GM23338 (cell line): ENCODE measurements at places on chromosomes 16 and 17.
A peak's percentile ranks its signal among the peaks of the same experiment; 100 is the strongest.

- peak; percentile 79 for DNase-seq
These were observed 34.8 kb downstream of the TIMM22 start for GRCh38 chr17:1031711-1032110.

GRCh38 chr16:56608876-56609462 is 585 bp downstream of the MT2A start:
- DNase-seq, result no peak

GRCh38 chr17:36598951-36599401 is 2.4 kb upstream of the MRM1 start:
- no peak for DNase-seq

GRCh38 chr17:5019475-5019956 is 15.7 kb downstream of the SLC52A1 start:
- peak; percentile 42 for DNase-seq

DNA sequence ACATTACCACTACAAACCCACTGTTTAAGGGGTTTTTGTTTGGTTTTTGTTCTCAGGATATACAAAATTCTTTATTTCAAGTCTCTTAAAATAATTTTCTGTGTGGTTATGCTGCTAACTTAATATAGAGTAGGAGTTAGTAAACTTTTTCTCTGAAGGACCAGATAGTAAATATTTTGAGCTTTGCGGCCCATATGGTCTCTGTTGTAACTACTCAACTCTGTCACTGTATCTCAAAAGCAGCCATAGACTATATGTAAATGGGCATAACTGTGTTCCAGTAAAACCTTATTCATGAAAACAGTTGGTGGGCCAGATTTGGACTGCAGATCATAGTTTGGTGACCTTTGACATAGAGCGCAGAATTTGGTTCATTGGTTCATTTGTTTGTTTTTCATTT is 7.2 kb downstream of the TANGO6 start:
- DNase-seq, result no peak

DNA sequence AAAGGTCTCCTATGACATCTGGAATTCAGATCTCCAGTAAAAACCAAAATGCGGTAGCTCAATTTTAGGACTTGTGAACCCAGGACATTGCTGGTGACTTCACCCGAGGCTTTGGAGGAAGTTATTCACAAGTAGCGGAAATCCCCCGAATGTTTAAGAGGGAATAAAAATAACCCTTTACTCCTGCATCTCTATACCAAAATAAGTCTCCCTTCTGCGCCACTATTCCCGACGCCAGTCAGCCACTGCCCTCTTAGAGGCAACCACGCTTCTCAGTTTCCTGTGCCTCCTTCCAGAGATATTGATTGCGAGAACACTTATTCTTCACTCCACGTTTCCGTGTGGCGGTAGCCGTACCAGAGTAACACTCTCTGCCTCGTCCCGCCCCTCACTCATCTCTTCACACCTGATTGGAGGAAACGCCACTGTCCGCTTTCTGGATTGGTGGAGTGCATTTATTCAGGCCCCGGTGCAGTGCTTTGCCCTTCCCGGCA is 27.4 kb downstream of the EMP2 start:
- DNase-seq, result peak; percentile 78

- DNase-seq, result peak; percentile 37
These were observed 450.0 kb downstream of the NPIPA7 start for GRCh38 chr16:16828913-16829398.

- no peak for DNase-seq
These were observed 37.8 kb upstream of the ULK2 start for GRCh38 chr17:19905502-19905901.

GRCh38 chr16:64182985-64183384 is 938.9 kb downstream of the CDH11 start:
- DNase-seq, result no peak

- no peak for DNase-seq
These were observed 66.8 kb downstream of the MARCHF10 start for GRCh38 chr17:62741290-62741689.

- DNase-seq, result no peak
These were observed 23.5 kb upstream of the GRIN2A start for GRCh38 chr16:10205688-10206087.
